ENCODE measurements at places on chromosomes 2 and 18.

DNA sequence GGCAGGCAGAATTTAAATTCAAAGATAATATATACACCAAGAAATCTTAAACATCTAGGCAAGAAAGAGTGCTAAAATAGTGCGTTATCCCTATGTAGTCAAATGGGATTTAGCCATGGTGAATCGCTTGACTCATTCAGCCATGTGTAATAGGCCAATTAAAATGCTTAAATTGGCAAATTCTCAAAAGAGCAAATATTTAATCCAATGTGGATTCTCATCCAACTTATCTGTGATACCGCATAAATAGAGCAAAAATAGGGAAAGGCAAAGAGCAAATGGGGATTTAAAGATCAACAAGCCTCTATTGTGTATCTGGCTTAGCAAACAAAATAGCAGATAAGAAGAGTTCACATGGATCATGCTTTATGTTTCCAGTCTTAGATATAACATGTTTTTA is 123.2 kb upstream of the RPRM start:
- no peak for DNase-seq

DNA sequence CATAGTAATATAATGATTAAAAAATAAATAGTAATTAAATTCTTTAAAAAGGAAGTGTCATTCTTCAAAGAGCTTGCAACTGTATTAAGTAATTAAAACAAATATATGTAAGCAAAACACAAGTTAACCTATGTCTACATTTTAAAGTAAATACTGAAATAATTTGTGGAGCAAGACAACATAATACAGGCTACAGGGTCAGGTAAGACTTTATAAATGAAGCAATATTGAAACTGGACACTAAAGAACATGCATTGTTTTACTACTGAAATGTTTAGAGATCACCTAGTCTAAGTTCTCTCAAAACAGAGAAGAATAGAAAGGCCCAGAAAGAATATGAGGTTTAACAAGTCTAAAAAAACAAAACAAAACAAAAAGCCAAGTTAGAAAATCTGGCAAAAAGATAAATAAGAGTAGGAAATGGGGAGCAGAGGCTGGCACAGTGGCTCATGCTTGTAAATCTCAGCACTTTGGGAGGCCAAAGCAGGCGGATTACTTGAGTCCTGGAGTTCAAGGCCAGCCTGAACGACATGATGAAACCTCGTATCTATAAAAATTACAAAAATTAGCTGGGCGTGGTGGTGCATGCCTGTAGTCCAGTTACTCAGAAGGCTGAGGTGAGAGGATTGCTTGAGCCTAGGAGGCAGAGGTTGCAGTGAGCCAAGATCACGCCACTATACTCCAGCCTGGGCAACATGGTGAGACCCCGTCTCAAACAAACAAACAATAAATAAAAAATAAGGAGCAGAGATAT is 34.4 kb downstream of the VPS54 start:
- no peak for DNase-seq

- no peak for DNase-seq
Observed at GRCh38 chr18:51278045-51278649, 80.7 kb upstream of the MEX3C start.

DNA sequence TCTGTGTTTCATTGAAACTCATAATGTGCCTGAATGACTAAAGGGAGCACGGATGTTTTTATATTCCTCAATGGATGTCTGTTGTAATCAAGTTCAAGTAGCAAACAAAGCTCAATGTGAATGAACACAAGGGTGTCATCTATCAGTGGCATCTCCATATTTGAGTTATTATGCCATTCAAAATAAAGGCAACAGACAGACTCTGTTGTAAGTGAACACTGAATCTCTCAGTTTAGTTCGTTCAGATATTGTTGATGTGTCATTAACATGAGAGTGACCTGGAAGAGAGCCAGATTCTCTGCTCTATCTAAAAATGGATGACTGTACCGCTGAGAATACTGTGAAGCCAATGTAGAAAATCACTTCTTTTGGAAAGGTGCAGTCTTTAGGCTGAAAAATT is 118.7 kb downstream of the NUP35 start:
- DNase-seq, result no peak

GRCh38 chr2:52886556-52886955 is 881.0 kb upstream of the CHAC2 start:
- no peak for DNase-seq

DNA sequence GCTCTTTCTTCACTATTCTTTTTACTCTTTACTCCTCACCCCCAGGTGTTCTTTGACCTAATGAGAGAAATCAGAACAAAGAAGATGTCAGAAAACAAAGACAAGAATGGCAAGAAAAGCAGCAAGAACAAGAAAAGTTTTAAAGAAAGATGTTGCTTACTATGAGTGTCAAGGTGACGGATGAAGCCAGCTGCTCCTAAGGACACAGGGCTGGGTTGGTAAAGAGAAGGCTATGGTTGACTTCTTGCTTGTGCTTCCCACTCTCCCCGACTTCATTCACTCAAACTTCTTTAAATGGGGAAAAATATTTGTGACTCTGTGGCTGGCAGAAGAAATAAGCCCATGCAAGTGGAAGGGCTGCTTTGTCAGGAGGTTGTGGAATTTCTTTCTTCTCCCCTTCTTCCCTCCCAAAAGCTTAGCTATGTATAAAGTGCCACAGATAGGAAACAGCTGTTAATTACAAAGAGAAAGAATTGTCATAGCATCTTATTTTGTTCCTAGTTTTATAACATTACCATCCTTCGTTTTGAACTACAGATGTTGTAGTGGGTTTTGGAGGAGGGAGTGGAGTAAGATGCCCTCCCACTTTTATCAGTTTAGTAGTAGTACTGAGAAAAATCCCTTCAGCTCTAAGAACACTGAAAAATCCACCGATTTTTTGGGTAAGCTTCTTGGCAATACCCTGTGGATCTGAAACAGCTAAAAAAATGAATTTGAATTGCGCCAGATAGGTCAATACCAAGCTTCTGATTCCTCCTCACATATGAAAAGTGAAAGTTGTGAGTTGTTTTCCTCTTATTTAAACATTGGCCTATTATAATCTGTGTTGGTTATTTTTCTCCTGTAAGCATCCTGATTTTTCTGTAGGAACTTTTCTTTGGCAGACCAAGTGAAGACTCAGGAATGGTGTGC is 40.7 kb downstream of the RALB start:
- no peak for DNase-seq

DNA sequence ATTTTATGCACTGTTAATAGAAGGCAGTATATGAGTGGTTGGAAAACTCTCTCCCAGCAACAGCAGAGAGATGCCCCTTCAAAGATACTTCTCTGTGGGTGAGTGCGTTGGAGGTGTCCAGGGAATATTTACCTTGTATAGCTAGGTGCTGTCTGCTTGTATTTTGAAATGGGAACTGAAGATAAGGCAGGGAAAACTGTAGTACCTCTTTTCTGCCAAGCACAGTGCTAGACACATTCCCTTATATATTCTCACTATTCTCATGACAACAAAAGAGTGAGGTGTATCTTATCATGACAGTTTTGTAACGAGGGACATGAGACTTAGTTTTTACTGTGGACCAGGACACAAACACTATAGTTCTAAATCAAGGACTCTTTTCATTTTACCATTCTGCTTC is 2.1 kb downstream of the TTC39C start:
- peak; percentile 7 for DNase-seq

- no peak for DNase-seq
Observed at GRCh38 chr2:173652311-173652710, 297.6 kb downstream of the CDCA7 start.

DNA sequence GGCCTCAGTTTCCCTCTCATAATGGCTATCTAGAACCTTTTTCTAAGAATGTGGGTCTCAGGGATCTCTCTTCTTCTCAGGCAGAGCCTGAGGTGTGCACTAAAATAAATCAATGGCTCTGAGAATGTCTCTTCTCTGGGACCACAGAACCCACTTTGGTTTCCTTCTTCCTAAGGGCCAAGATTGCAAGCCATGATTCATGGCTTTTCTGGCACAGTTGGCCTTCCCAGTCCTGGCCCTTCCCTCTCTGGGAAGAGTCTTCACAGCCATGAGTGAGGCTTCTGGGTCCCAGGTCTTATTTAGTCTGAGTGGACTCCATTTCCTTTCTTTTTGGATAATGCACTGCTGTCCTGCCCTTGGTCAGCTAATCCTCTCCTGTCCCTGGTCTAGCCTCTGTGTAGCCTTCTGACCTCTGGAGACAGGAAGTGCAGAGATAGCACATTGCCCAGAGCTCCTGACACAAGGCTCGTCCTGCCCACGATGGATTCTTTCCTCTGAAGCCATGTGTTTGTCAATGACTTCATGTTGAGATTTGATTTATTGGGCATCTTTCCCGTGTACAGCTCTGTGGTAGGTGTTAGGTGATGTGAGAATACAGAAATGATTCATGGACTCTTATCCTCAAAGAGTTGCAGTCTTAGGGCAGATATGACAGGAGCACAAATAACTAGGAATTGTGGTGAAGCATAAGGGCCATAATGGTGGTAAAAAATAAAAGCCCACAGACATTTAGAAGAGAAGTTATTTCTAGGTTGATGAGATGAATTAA is 245.0 kb downstream of the CLIP4 start:
- DNase-seq, result no peak

- DNase-seq, result no peak
Observed at GRCh38 chr2:84116143-84116542, 342.9 kb downstream of the SUCLG1 start.

- no peak for DNase-seq
Observed at GRCh38 chr2:122194546-122194945, 439.1 kb downstream of the TSN start.

- no peak for DNase-seq
Observed at GRCh38 chr2:147739508-147739907, 105.3 kb upstream of the ACVR2A start.

DNA sequence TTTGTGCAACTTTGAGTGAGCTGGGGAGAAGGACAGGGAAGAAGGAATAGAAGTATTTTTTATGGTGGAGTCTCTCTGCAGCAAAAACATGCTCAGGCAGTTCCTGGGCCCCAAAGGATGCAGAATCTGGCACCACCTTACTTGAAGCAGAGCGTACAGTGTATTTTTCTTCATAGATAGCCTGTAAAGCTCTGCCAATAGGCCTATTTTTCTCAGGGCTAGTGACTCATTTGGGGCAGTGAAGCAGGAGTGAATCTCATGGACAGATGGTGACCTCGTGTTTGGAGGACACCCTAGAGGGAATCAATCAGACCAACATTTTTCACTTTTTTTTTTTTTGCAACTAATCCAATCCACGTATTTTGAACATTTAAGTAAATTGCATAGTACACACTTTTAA is 268.1 kb upstream of the CXCR4 start:
- DNase-seq, result no peak

DNA sequence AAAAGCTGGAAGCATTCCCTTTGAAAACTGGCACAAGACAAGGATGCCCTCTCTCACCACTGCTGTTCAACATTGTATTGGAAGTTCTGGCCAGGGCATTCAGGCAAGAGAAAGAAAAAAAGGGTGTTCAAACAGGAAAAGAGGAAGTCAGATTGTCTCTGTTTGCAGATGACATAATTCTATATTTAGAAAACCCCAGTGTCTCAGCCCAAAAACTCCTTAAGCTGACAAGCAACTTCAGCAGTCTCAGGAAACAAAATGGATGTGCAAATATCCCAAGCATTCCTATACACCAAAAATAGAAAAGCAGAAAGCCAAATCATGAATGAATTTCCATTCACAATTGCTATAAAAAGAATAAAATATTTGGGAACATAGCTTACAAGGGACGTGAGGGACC is 11.1 kb downstream of the SLC8A1 start:
- DNase-seq, result no peak

DNA sequence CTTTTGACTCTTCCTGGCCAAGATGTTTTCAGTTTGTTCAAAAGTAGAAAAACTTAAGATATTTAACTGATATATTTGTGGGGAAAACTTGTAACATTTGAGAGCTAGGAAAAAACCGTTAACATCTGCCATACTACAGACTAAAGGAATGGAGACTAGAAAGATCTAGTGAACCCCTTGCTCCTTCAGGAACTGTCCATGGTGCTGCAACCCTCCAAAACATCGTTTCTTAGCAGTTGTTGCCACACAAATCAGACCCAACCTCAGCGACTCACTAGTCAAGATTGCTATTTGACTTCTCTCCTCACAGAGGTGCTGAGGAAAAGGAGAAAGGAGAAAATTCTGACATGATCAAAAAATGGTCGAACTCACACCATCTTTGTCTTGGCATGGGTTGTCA is 393.8 kb upstream of the LYPD1 start:
- peak; percentile 3 for DNase-seq

GRCh38 chr2:75608684-75609333 is 37.8 kb upstream of the MRPL19 start:
- peak; percentile 64 for DNase-seq

DNA sequence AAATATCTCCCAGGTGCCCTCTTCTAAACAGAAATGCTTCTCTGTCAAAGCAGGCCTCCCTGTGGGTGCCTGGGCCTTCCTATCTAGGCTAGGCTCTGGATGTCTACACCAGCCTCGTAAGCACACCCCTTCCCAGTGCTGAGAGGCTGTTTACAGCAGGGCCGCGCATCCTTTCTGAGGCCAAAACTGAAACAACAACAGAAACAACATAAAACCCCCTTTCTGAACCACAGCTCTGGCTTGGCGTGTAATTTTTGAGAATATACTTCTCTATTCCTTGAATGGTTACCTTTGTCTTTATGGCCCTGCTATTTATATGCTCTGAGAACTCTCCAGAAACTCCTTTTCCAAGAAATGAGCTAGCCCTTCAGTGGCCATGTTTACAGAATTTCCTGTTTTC is 118.4 kb downstream of the BCL2L11 start:
- no peak for DNase-seq

DNA sequence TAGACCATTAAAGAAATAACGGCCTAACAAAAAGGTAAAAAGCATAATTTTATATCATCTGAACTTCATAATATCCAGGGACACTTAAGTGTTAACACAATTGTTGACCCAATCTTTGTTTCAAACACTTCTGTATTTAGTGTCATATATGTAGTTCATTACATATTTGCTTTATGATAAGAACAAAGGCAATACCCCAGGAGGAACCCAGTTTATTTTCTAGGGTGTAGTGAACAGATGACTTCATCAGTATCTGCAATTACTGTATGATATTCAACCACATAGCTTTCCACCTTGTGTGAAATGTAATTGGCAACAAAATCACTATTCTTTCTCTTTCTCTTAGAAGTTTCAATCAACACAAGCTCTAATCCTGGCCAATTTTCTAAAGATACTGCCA is 177.8 kb downstream of the SLC39A10 start:
- DNase-seq, result no peak

DNA sequence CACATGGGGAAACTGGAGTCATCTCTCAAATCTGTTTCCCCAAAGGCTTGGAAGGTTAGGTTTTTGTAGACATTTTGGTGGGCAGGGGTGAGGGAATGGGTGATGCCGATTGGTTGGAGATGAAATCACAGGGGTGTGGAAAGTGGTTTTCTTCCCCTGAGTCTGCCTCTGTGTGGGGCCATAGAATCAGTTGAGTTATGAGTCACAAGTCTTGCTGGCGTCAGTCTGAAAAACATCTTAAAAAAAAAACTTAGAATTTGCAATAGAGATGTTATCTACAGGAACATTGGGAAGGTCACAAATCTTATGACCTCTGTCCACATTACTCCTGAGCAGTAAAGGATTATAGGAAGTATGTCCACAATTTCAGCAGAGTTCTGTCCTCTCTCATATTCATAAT is 314.6 kb downstream of the CNTNAP5 start:
- no peak for DNase-seq
